ENCODE measurements at places on chromosomes 5 and 9.

- no peak for DNase-seq
Measured at GRCh38 chr5:145824040-145824439, 11.1 kb downstream of the PRELID2 start.

GRCh38 chr9:126704157-126704891 lies 90.6 kb downstream of the LMX1B start:
- no peak for DNase-seq

GRCh38 chr5:81787474-81788242 lies 36.8 kb upstream of the SSBP2 start:
- peak; percentile 17 for DNase-seq

DNA sequence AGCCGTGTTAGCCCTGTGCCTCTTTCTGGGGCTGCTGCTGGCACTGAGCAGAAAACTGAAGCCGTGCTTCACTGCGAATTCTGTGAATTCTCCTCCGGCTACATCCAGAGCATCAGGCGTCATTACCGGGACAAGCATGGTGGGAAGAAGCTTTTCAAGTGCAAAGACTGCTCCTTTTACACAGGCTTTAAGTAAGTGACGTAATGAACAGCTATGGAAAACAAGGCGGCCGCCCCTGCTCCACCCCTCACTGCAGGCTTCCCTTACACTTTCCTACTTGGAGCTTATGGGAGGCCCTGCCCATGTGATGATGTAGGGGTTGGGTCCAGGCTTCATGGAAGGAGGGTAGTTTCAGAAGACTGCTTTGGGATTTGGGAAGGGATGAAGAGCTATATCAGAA lies 109.1 kb downstream of the ZNF462 start:
- no peak for DNase-seq

GRCh38 chr5:131281133-131281867 lies 17.4 kb downstream of the CDC42SE2 start:
- DNase-seq: no peak

DNA sequence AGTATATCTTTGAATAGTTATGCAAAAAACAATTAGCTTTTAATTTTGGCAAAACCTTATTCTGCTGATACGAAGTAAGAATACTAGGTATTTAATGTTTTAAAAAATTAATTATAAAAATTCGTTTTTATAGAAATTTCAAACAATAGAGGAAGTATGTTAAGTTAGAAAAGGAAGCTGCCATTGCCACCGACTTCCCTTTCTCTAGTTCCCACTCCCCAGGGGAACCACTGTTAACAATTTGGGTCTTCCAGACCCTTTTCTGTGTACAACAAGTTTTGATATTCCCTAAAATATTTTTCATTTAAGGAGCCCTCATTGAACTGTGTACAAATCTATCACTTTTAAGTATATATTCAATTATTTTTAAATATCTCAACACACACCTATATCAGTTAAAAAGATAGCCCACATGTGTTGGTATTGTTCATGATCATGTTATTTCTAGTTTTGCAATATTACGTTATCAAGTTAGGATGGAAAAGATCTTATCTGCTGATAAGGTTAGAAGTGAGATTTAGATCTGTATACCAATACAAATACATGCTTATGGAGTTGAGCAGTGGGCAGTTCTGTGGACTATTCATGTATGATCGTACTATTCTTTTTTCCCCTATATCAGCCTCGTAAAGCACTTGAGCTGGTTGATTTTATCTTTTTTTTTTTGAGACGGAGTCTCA lies 25.9 kb downstream of the NDFIP1 start:
- no peak for DNase-seq

DNA sequence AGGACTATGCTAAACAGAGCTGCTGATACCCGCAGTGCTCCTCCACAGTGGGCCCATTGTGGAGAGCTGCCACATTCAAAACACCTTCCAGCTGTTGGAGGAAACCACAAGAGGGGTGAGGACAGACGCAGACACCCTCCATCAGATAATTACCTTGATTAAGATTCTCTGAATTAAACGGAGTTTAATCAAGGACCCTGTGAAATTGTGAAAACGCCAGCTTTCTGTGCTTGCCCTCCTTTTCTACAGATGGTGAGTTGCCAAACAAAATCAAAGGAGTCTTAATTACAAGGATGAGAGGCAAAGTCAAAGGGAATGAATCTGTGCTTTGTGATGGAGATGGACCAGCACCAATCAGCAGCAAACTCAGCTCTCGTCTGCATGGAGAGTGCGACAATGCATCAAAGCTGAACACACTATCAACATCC lies 596.1 kb downstream of the ELAVL2 start:
- no peak for DNase-seq

DNA sequence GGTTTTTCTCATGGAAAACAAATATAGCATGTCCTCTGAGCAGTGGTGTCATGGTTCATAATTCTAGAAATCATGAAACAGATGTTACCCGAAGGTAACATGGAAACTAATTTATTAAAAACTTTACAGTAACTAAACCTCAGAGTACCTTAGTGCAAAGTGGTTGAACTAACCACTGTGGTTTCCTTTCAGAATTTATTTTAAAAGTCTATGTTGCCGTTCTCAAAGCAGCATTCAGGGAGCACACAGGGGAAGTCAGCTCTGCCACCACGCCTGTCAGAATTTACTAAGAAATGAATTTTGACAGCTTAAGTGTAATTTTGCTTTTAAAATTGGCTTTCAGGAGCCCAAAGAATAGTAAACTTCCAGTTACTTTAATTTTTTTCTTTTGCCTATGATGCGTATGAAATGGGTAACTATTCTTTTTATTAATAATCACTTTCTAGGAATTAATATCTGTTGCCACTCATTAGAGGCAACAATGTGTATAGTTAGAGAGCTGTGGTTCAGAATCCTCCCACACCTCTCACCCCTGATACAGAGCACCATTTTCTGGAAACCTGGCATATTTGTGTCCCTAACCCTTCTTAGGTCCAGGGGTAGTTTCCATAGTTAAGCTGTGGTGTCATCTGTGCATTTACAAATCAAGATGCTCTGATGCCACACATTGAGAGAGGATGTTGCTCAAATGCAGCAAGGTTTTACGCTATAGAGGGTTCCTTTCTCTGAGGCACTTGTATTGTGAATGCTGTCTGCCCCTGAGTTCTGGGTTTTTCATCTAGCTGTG lies 202.6 kb downstream of the ZSWIM6 start:
- DNase-seq: no peak

DNA sequence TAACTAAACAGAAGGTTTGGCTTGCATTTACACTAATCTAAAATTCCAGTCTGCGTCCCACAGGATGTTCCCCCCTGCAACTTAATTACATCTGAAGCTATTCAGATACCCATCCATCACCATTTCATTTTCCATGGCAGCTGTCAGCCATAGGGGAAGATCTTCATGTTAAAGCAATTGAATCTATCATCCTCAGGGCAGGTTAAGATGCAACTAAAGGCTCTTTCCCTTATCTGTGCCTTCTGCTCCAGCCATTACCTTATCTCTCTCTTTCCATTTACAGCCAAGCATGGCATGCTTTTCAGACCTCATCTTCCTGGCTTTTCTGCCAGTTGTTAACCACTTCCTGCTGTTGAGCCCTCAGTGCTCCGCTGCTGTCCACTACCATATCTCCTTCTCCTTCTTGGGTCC lies 15.8 kb upstream of the HACD4 start:
- DNase-seq: no peak

GRCh38 chr9:81077572-81077971 lies 611.8 kb downstream of the TLE1 start:
- no peak for DNase-seq

- DNase-seq: no peak
Measured at GRCh38 chr5:111589316-111589715, 77.0 kb upstream of the STARD4 start.

DNA sequence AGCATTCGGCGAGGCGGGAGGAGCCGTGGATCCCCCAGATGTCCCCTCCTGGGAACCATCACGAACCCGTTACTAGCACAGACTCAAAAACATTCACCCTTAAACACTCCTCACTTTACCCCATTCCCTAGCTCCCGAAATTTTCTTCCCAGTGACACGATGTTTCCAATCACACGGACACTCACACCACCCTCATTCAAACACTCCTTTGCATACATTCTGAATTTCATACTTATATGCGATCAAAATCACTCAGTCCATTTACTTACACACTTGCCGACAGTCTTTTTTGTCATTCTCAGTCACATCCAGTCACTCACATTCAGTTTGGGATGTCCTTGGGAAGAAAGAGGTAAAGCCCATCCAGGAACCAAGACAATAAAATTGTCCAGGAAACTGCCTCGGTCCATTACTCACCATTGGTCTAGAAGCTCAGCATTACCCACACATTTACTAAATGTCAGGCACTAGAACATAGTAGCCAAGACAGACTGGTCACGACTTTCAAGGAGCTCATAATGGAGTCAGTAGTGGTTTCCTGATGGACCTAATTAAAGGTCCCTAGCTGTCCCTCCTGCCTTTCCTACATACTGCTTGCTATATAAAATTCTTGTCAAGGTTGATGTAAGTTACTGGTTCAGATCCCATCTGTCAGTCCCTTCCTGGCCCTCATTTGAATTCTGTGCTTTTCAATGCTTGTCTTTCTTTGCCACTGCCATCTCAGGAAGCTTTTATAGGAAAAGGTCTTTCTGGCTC lies 574 bp downstream of the SLC35A4 start:
- DNase-seq: no peak

DNA sequence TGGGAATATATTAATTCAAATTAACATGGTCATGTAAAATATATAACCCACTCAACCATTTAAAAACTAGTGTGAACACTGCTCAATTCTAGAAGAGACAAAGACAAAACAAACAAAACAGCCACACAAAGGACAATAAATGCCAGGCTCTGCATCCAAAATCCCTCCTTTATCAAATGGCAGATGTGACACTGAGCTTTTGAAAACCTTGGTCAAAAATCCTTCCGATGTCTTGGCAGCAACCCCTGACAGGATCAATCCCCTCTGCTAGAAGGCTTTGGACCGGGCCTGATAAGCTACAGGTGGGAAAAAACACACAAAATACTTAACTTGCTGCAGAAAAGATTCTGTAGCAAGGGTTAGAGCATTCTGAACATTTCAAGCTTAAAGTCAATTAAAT lies 61.5 kb downstream of the ZFR start:
- no peak for DNase-seq

GRCh38 chr5:33170411-33170810 lies 270.4 kb upstream of the TARS1 start:
- no peak for DNase-seq

- DNase-seq: no peak
Measured at GRCh38 chr9:38687389-38687842, 32.5 kb downstream of the FAM240B start.

DNA sequence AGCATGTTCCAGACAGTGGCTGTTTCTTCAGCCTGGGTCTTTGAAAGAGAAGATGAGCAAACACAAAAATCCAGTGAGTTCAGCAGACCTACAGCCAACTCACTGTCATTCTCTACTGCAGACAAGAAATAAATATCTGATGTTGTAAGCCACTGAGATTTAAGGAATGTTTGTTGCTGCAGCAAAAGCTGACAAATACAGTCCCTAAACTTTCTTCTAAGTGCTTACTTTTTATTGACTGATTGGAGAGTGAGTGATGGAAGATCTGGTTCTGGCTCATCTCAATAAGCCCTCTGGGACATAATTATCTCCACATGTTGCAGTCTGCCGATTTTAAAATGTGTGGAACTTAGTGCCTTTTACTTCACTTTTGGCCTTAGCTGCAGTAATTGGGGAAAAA lies 69.9 kb upstream of the LMNB1 start:
- no peak for DNase-seq

DNA sequence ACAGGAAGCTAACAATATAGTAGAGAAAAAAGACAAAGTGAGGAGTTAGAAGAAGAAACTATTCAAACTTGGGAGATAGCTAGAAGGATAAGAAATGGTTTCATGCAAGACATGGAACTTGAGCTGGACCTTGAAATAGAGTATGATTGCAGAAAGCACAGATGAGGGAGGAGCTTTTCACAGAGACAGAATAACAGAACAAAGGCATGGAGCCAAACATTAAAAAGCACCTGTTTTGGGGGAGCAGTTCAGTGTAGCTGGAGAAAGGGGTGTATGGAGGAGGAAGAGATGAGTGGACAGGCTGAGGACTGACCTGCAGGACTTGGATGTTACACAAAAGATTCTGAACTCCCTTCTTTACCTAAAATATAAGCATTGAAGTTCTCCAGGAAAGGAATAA lies 25.2 kb downstream of the DTWD2 start:
- no peak for DNase-seq

- DNase-seq: no peak
Measured at GRCh38 chr9:80062567-80062966, 490.8 kb downstream of the TLE4 start.

- no peak for DNase-seq
Measured at GRCh38 chr5:118647587-118647986, 340.8 kb downstream of the DTWD2 start.

DNA sequence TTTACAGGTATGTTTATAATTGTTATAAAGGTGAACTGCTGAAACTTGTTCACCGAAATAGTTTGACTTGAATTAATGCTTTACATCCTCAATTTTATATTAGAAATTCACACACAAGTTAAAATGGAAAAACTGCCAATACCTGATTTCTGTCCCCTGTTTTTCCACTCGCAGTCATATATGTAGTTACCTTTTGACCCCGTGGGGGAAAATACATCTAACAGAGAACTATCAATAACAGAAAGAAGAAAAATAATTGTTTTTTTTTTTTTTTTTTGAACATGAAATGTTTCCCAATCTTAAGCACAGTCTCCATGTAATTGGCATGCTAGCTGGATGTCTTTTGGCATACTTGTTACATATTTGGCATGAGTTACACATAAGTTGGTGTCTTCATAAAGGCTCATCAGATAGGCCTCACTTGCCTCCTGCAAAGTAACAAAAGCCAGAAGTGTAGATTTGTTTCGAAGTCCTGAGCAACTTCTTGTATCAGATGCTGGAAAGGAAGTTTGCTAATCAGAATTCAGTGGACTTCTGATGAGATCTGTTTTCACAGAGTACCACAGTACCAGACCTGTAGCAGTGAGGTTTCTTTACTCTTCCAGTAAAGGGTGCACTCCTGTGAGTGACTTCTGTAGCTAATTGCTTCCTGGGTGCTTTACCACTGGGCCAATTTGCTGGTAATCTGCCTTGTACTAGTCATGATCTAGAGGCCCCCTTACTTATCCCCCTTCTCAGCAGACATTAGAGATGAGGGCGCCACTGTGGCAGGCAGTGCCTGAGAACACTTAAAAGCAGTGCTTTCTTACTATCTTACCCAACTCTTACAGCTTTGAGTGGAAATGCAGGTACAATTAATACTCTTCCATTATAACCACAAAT lies 36.2 kb upstream of the CXXC5 start:
- no peak for DNase-seq

DNA sequence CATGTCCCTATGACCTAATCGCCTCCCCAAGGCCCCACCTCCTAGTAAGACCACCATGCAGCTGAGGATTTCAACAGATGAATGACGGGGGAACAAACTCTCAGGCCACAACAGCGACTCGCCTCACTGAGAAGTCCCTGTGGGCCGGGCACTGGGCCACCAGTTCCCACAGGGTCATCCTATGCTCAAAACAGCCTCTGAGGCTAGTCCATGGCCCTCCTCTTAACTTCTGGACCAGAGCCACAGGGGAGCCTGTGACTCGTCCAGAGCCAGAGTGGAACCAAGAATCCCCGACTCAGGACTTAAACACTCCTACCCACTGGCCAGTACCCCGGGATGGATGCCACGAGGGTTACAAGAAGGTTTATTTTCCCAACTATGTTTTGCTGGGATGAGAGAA lies 12.3 kb downstream of the GFPT2 start:
- DNase-seq: no peak

GRCh38 chr5:136212252-136212721 lies 19.3 kb upstream of the SMIM32 start:
- DNase-seq: no peak

All from NCI-H1694 (cell line).